Cardiac muscle cell (in vitro differentiated cells and primary cell): ENCODE measurements at places on chromosomes 2 and 18. TPM values are rescaled to one million over a fixed set of nuclear protein-coding genes. Genes with fewer than 3 reads are reported as not detected.

DNA sequence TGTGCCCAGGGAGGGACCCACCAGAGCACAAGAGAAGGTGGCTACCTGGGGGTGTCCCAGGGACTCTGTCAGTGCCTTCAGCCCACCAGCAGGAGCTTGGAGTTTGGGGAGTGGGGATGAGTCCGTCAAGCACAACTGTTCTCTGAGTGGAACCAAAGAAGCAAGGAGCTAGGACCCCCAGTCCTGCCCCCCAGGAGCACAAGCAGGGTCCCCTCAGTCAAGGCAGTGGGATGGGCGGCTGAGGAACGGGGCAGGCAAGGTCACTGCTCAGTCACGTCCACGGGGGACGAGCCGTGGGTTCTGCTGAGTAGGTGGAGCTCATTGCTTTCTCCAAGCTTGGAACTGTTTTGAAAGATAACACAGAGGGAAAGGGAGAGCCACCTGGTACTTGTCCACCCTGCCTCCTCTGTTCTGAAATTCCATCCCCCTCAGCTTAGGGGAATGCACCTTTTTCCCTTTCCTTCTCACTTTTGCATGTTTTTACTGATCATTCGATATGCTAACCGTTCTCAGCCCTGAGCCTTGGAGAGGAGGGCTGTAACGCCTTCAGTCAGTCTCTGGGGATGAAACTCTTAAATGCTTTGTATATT, 14.0 kb downstream of the ITM2C start:
- no peak for DNase-seq

DNA sequence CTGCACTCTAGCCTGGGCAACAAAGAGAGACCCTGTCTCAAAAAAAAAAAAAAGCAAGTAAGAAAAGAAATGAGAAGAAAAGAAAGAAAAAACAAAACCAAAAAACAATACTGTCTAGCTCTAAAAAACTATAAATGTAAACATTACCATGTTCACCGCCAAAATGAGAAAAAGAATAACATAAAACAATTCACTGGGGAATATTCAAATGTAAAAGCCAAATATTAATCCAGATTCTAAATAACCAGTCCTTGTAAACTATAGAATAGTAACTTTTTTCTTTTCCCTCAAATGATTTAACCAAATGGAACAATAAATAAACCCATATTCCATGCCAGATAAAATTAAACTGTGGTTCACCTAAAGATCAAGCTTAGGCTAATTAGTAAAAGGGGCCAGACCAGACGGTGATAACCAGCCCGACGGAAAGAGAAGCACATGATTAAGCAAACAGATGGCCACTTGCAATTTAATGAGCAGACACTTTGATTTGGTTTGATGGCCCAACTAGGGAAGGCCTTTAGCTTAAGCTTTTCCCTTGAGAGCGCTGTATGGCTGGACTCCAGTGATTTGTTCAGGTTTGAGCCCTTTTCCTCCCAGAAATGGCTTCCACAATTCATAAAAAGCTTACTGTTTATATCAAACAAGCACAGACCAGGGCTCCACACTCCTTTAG, 39.4 kb upstream of the ZNF397 start:
- no peak for DNase-seq

DNA sequence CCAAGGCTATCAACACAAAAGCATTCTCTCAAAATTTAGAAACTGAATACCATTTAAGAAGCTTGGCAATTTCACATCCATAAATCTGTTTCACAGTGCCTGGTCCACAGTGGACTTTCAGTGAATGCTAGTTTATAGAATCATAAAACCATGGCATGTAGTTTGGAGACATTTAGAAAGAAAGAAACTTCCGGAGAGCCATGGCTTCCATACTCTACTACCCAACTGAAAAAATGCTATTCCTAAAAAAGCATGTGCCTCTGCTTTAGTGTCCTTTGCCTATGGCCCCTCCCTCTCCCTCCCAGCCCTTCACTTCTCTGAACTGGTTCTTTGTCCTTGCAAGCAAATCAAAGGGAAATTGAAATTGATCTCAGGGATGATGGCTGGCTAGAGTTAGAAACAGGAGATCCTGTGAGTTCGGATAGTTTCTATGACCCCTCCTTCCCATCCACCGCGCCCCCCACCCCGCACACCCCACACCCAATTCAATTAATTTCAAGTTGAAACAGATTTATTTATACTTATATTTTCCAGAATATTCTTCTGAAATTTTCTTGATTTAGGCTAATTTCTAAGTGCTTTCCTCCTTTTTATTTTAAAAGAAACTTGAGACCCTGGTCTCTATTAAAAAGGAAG, 248.3 kb downstream of the TRIB2 start:
- DNase-seq = no peak

DNA sequence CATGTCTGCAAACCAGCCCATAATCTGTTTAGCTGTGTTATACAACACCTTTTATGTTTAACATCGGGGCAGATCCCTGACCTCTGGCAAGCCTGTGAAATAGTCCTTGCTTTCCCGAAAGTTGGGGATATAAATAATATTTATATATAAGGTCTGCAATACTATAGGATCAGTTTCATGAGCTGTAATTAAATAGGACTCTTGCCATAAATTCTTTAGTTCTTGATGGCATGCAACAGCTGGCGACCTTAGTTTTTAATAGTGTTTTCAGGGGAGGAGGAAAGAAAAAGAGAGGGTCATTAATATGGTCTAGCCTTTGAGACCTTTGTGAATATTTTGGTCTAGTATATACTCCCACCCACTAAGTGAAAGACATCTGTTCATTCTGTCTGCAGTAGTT, 166.5 kb downstream of the MTX2 start:
- no peak for DNase-seq

GRCh38 chr18:12934454-12935071, 13.2 kb upstream of the SEH1L start:
- DNase-seq = peak; percentile 91

GRCh38 chr18:58438958-58439300, 190.0 kb downstream of the ALPK2 start:
- no peak for DNase-seq

DNA sequence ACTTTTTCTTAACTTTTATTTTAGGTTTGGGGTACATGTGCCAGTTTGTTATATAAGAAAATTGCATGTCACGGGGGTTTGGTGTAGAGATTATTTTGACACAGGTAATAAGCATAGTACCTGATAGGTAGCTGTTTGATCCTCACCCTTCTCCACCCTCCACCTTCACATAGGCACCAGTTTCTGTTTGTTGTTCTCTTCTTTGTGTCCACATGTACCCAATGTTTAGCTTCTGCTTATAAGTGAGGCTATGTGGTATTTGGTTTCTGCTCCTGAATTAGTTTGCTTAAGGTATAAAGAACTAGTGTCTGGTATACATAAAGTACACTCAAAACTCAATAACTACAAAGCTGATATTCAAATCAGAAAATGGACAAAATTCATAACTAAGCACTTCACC, 654.6 kb upstream of the LINC00305 start:
- DNase-seq = no peak

Gene NTSR2
- polyA plus RNA-seq = not detected in 2 replicates

Gene TUBB6
- polyA plus RNA-seq = 185 and 240 TPM in 2 replicates
